Pancreas (tissue), 10 donors: ENCODE measurements at places on chromosomes 12 and 14.

- no peak for DNase-seq
Observed at GRCh38 chr12:54522243-54522642, 24.7 kb downstream of the NCKAP1L start.

DNA sequence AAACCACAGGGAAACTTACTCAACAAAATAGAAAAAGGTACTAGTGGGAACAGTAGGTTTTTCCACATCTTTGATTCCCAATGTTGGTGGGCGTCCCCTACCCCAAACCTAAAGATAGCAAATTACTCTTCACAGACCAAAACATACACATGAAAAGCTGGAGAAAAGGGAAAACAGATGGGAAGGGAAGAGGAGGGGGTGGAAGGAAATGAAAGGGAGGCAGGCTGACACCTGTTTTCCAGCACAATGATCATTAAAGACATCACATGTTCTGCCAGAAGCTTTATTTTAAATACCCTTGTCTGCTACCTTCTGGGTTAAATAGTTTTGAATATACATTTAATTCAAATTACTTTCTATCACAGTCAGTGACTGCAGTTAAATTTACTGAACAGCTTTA is 1617.9 kb upstream of the SEL1L start:
- DNase-seq: no peak

- no peak for DNase-seq
Observed at GRCh38 chr14:52825085-52825484, 33.7 kb upstream of the GNPNAT1 start.

- no peak for DNase-seq
Observed at GRCh38 chr14:99210333-99210732, 61.7 kb downstream of the BCL11B start.

DNA sequence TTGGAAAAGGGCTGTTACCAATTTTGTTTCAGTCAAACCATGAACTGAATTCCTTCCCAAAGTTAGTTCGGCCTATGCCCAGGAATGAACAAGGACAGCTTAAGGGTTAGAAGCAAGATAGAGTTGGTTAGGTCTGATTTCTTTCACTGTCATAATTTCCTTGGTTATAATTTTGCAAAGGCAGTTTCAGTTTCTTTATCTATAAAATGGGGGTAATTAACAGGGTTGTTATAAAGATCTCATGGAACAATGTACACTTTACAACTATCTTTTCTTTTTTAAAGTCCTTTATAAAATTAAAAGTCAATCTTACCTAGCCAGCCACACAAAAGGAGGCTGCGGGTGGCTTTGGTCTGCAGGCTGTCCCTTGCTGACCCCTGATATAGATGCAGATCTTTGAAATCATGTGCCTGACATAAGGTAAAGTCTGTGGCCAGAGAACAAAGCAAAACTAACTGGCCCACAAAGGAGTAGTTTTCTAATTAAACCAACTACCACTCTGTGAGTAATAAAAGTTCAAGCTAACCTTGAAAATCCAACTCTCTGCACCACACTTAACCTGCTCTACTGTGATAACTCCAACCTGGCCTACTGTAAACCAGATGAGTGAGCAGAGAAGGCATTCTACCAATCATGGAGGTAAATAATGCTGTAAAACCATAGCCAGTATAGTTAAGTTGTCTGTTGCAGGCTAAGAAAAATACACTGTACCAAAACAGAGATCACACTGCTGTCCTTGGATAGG is 49.5 kb downstream of the SLC38A1 start:
- DNase-seq: no peak

DNA sequence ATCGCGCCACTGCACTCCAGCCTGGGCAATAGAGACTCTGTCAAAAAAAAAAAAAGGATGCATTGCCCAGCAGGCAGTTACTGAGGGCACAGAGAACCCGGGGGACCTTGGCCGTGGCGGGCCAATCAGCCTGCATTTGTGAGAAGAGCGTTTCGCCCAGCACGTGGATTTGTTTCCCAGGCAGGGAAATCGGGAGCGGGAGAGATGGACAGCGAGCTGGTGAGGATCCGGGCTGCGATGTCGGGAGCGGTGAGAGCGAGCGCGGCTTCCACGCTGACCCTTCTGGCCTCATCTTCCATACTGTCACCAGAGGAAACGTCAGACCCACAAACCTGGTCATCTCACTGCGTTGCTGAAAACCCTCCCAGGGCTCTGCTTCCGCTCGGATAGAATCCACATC is 123.5 kb downstream of the RIMBP2 start:
- DNase-seq: no peak
